ENCODE measurements at places on chromosomes 7 and 10.

GRCh38 chr7:55309040-55309991 is 55.8 kb upstream of the LANCL2 start:
- no peak for DNase-seq

GRCh38 chr7:112876877-112877276 is 86.7 kb upstream of the TMEM168 start:
- DNase-seq, result no peak

GRCh38 chr10:104478380-104478779 is 124.7 kb downstream of the CFAP58 start:
- DNase-seq, result no peak

DNA sequence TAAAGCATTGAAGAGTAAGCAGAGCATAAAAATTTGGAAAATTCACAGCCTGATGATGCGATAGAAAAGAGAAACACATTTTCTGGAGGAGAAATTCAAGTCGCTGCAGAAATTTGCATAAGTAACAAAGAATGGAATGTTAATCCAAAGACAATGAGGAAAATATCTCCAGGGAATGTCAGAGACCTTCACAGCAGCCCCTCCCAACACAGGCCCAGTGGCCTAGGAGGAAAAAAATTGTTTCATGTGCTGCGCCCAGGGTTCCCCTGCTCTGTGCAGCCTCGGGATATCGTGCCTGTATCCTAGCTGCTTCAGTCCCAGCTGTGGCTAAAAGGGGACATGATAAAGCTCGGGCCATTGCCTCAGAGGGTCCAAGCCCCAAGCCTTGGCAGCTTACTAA is 206.8 kb downstream of the TPK1 start:
- no peak for DNase-seq

Measured in CD4-positive, alpha-beta T cell (primary cell).